ENCODE measurements at places on chromosomes 4 and X.

DNA sequence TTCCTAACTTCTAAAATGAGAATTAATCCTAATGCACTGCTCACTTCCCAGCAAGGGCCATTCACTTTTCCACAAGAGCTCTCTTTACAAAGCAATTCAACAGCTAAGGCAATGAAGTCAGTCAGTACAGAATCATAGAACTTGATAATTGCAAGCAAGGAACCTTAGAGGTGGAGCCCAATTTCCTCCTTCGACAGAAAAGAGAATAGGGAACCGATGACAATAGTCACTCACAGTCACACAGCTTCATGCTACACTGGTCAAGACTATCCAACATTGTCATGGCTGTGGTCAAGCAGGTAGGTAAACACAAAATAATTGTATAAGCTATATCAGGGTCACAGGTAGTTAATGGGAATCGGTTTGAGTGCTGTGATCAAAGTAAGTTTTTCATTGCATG lies 90.0 kb downstream of the ELOVL6 start:
- DNase-seq: no peak

GRCh38 chr4:14177987-14178386 lies 550.5 kb upstream of the BOD1L1 start:
- DNase-seq: no peak

DNA sequence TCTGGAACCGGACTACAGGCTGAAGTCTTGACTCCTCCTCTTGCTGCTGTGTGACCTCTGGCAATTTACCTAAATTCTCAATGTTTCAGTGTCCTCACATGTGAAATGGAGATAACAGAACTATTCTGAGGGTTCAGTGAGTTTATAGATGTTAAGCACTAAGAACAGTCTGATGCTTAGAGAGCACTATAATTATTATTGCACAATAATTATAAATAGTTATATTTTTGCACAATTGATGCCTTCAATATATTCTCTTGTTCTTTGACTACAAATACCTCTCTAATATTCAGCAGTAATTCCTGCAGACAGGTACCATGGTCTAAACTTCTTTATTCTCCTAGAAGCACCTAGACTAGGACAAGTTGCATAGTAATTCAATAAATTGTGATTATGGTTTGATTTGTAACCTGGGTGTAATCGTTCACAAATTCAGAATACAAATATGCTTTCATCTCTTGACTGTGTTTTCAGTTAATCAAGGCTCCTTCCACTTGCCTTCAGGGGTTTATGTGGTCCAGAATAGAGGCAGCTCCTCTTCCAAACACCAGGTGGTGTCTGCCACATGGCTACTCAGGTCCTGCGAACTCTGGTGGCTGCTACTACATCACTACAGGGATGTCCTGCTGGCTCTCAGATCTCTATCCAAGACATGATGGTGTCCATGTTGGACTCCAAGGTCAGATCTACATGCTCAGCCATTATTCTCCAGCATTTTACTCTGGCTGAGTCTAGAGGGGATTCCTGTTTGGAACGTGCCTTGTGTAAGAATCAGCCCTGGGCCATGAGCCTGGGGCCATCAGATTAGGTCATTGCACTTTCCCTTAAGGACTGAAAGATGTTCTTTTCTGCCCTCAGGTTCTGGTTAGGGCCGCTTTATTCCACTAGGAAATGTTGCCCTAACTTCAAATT lies 103.4 kb downstream of the QRFPR start:
- no peak for DNase-seq

GRCh38 chr4:157005193-157005592 lies 33.6 kb upstream of the PDGFC start:
- DNase-seq: no peak

DNA sequence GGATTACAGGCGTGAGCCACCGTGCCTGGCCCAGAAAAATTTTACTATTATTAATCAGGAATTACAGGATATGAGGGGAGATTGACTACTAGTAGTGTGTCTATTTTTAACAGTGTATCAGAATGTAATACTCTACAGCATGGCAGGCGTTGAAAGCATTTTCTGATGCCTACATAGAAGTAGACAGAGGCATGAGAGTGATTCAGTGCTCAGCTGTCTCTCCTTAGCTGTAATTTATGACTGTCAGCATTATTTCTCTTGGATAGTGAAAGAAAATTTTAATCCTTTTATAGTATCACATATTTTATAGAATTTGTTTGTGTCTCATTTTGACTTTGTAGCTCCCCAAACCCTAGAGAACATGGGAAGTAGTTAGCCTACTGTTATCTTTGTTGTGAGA lies 20.7 kb downstream of the ARHGAP24 start:
- no peak for DNase-seq

DNA sequence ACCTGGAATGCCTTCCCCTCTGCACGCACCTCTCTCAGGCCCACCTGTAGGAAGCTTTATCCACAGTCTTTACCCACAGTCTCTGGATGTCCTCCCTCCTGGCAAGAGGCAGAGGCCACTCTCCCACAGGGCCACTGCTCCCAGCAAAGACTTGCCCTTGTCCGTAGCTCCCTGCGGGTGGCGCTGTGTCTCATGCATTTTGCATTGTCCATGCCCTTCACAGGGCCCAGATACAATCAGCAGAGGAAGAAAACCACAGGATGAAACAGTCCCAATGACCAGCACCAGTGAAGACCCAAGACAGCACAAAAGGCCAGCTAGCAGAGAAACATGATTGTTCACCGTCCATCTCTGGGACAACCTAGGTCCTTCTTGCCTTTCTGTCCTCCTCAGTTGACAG lies 2.1 kb upstream of the NSG1 start:
- DNase-seq: no peak

DNA sequence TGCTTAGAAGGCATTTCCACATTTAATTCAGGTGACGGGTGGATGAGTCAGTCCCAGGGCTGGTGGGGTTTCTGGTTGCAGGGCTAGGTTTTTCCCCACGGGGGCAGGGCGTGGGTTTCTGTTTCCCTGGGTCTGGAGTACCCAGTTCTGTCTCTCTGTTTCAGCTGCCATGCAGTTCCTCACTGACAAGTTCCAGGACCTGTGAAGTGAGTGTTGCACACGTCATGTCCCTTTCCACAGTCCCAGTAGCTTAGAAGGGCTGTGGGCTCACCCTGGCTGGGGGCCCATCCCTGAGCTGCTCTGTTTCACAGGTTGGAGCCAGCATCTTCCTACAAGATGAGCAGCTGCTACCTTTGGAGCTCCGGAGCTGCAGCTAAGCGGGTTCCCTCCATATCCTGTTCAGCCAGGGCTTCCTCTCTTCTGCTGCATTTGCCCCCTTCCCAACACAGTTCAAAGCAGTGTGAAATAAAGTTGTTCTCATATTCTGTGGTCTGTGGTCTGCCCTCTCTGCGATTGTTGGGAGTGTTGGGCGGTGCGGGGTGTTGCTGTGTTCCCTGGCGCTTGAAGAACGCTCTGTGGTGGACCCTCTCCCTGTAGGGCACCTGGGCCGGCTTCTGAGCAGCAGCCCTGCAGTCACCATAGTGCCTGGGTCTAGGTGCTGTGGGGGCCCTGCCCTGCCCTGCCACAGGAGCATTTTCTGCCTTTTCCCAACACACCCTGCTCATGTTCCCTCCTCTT lies 3.9 kb downstream of the LOC101059915 start:
- DNase-seq: peak; percentile 6

DNA sequence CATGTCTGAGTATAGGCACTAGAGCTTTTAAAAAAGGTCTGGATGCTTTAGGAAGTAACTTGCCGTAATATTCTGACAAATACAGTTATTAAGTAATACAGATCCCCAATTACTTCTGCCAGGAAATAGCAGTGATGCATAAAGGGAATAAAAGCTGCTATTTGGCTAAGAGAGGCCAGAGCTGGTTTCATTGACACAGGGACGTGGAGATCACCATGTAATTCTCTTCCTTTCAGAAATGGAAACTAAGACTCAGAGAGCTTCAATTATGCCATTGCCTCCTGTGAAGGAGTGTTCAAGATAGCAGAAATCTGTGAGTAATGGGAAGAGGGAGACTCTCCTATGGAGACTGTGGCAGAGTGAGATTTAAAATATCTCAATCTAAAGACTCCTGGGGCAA lies 238.1 kb downstream of the SLITRK2 start:
- no peak for DNase-seq

GRCh38 chr4:172357006-172357540 lies 543.9 kb downstream of the GALNTL6 start:
- DNase-seq: no peak

GRCh38 chr4:6658597-6659075 lies 18.2 kb downstream of the MRFAP1 start:
- DNase-seq: peak; percentile 16

- DNase-seq: no peak
Observed at GRCh38 chrX:31092476-31092875, 20.6 kb upstream of the FTHL17 start.

GRCh38 chr4:7540654-7541413 lies 106.1 kb upstream of the PSAPL1 start:
- DNase-seq: no peak

- DNase-seq: no peak
Observed at GRCh38 chrX:79140731-79141130, 3.8 kb upstream of the GPR174 start.

- no peak for DNase-seq
Observed at GRCh38 chr4:140463614-140464013, 34.5 kb downstream of the MGAT4D start.

DNA sequence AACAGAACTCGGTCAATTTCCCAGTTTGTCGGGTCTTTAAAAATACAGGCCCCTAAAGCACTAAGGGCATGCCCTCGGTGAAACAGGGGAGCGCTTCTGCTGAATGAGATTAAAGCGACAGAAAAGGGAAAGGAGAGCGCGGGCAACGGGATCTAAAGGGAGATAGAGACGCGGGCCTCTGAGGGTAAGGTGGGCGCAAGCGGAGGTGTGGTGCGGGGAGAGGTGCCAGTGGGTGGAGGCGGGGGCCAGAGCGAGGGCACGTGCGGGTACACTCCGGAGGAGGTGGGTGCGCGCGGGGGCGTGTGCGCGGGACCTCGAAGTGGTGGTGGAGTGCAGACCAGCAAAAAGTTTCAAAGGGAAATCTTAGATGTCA lies 787 bp upstream of the TET2 start:
- DNase-seq: no peak

- peak; percentile 52 for DNase-seq
Observed at GRCh38 chr4:42282081-42282901, 115.0 kb upstream of the SHISA3 start.

- no peak for DNase-seq
Observed at GRCh38 chrX:82703551-82703950, 804.5 kb upstream of the POU3F4 start.

DNA sequence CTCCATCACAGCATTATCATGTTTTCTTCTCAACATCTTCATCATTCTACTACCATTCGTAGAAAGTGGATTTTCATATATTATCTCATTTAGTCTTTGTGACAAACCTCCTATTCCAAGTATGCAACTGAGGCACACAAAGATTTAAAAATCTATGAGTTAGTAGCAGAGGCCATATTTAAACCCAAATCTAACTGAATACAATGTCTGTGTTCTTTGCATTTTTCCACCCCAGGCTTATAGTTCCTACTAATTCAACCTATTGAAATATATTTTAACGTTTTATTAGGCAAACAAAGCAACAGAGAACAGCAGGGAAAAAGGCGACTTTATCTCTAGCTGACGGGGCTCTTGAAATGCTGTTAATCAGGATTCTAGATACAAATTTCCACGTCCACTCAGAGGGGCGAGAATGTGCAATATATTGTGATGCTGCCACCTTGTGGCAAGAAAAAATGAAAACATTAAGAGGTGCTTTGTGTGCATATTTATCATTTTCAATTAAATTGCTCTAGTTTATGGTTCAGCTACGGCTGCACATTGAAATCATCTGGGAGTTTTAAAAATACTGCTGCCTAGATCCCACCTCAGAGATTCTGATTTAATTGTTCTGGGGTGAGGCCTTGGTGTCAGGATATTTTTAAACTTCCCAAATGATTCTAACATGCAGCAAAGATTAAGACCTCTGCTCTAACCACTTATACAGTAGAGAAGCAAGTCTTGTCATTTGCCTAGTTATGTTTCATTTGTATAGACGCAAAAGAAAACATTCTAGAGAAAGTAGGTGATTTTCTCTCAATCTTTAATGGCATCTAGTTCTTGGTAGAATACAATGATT lies 315.9 kb downstream of the MAPK10 start:
- peak; percentile 16 for DNase-seq

DNA sequence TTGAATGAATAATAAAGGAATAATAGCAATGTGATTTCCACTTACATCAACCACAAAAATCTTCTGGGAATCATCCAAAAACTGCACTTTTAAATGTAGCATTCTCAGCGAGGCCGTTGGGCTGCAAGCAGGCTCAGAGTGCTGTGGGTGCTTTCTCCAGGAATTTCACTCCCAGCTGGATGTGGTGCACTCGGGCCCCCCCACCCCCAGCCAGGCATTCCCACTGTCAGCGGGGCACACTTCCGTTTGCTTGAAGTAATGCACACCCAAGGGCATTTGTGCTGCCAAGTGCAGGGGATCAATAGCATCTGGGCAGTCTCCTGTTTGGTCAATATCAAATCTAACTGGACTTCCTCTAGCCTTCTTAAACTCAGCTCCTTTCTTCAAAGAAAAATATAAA lies at the start of gene FRMD7:
Gene FRMD7, minus strand, starts transcription at position 278 of the 400 bp plus-strand sequence. Its CDS starts 176 bp downstream, at position 102.
- peak; percentile 26 for DNase-seq

GRCh38 chr4:159280442-159281172 lies 177.7 kb downstream of the RAPGEF2 start:
- DNase-seq: no peak

- no peak for DNase-seq
Observed at GRCh38 chr4:1265351-1265750, 16.4 kb upstream of the CTBP1 start.

DNA sequence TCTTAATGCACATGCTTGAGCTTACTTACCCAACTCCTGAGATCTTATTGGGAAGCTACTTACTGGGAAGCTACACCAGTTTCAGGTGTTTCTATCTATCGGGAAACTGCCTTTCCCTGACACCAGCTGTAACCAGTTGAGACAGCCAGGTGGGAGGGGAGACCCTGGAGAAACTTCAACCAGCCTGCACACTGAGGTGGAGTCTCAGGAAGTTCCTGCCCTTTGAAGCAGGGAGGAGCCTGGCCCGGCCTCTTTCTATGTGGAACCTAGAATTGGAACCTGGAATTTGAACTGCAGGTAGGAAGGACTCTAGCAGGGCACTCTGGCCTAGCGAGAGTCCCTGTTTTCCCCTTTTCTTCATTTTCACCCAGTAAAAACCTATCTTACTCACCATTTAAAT lies 425.8 kb upstream of the PABPC4L start:
- DNase-seq: peak; percentile 33

GRCh38 chr4:187157380-187157958 lies 433.8 kb upstream of the FAT1 start:
- DNase-seq: no peak

- no peak for DNase-seq
Observed at GRCh38 chr4:8832113-8832915, 39.3 kb downstream of the HMX1 start.

GRCh38 chr4:94336303-94336702 lies 6.3 kb downstream of the HPGDS start:
- no peak for DNase-seq

DNA sequence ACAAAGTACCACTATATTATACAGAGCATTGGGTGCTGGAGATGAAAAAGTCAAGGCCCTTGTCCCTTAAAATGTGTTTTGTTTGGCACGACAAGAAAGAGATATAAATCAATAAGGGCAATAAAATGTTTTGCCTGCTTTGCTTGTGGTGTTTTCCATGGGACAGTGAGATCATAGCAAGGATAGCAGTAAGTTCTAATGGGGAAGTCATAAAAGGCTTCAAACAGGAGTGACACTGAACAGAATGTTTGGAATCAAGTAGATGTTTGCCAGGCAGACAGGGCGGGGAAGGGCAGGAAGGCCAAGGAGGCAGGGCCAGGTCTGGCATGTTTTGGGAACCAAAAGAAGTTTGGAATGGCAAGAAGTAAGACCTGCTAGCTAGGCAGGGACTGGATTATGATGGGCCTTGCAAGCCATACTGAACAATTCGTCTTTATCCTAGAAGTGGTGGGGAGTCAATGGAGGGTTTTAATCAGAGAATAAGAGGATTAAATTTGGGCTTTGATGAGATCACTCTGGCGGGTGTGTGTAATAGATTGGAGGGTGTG lies 16.4 kb downstream of the FGF2 start:
- no peak for DNase-seq
